ENCODE measurements at places on chromosomes 5 and 9.

- no peak for DNase-seq
Measured at GRCh38 chr9:10260501-10260900, 352.3 kb downstream of the PTPRD start.

DNA sequence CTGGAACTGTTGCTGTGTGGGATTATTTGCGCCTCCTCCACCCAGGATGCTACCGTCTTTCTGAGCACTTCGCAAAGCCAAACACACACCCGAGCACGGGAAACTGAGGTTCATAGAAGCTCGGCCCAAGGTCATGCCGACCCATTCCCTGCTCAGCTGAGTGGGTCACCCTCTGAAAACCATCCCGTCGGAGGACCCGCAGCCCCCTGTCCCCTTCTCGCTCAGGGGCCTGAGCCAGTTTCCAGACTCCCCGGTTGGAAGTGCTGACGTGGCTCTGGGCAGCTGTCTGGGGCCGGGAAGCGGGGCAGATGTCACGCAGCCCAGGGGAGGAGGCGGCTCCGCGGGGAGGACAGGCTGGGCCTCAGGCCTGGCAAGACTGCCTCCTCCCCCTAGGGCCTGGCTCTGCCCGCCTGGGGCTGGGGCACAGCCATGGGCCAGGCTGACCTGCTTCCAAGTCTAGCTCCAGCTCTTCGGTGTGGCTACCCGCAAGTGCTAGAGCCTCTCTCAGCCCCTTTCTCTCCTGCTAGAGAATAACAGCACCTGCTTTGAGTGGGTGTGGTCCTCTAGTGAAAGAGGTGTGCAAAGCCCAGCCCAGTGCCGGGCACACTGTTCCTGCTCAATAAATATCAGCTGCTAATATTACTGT lies 9.9 kb upstream of the CXXC5 start:
- peak; percentile 95 for DNase-seq

GRCh38 chr9:32899181-32899580 lies 102.2 kb downstream of the APTX start:
- no peak for DNase-seq

DNA sequence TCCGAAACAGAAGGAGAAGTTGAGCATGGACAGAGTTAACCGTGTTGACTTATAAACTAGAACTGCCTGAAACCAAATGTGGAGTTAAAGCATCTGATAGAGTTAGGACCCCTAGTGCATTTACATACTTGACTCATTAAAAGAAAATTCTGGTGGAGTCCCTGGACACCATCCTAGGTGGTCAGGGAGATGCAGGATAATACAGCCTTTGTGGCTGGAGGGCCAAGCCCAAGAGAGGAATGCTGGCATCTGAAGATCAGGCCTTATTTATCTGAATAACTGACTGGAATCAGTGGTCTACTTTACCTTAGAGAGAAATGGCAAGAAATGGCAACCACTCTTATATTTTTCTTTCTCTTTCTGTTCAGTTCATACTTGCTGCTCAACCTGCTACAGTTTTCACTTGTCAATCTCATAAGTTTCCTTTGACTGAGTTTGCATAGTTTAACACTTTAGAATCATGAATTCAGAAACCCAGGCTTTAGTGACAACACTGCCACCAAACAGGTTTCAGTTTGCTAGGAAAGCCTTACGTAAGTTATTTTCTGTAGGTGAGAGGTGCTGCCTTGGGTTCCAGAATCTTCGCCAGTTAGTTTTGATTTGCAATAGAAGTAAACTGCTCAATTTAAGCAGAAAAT lies 10.2 kb downstream of the CMYA5 start:
- no peak for DNase-seq

DNA sequence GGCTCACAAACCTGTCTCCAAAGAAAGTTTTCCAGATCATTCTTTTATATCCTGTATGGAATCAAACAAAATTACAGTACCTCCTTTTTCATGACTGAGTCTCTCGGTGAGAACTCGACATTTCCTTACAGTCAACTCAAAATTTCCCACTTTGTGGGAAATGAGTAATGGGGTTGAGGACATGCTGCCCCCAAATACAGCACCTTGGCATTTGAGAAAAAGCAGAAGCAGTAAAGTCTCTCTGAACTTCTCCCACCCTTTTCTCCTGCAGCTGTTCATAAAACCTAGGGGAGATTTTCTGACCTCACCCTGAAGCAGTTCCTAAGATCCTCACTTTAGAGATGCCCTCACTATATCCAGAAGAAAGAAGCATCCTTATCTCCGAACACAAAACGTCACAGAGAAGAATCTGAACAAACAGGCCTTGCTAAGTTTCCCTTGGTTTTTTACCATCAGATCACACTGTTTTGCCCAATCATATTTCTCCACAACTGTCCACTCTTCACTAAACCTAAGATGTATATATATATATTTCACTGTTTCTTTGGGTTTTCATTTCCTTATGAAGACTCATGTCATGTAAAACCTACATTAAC lies 96.1 kb upstream of the APC start:
- no peak for DNase-seq

DNA sequence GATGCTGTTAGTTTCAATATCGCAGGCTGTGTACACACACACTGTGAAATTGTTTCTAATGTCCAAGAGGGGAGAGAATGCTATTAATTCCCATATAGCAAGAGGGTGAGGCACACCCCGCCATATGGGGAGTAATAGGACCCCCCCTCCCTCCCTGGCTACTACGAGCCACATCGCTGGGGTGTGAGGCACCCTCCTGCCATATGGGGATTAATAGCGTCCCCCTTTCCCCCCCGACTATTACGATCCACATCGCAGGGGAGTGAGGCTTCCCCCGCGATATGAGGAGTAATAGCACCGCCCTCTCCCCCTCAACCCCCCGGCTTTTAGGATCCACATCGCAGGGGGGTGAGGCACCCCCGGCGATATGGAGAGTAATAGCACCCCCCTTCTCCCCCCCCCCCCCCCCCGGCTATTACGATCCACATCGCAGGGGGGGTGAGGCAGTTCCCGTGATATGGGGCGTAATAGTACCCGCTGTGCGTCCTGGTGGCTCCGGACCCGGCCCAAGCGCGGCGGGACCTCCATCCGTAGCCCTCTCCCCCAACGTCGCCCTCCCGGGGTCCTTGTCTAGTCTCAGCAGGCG lies 494 bp upstream of the STK32A start:
- no peak for DNase-seq

DNA sequence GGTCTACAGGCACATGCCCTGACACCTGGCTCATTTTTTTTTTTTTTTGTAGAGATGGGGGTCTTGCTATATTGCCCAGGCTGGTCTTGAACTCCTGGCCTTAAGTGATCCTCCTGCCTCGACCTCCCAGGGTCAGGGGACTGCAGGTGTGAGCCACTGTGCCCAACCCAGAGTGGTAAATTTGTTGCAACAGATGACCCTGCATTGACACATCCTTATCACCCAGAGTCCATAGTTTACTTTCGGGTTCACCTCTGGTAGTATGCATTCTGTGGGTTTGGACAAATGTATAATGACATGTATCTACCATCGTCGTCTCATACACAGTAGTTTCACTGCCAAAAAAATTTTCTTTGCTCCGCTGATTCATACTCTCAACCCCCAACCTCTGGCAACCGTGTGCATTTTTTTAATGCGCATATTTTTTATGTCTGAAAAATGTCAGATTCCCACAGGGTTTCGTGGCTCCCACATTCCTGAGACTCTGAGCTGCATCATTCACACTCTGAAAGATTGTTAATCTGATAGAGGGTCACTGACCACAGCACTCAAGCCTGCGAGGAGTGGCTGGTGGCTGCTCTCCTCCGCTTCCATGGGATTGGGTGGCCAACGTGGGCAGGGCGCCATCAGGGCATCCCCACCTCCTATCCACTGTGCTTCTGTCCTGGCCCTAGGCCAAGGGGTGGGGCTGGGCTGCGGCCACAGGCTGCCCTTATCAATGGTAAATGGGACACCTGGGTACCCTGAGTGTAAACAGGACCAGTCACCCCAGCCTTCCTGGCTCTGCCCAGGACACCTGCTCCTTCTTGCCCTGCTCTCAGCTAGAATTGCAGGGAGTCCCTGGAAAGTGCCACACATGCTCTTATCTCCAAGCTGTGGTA lies 9.6 kb downstream of the NDST1 start:
- DNase-seq = peak; percentile 64

GRCh38 chr5:1319436-1320256 lies 24.8 kb upstream of the TERT start:
- DNase-seq = no peak

DNA sequence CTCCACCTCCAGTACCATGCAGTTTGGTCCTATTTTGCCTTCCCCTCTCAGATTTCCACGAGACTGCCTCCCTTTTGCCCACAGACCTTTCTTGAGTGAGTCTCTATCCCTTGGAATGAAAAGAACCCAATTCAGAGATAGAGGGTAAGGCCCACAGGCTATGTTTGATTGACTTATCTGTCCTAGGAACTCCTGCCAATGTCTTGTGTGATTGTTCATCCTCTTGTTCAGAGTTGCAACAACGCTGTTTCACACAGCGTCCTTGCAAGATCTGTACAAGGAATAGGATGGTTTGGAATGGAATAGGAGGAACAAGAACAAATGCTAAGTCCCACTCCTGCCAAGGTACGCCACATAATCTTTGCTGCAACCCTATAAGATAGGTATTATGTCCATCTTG lies 142.2 kb upstream of the ABCA1 start:
- DNase-seq = no peak

DNA sequence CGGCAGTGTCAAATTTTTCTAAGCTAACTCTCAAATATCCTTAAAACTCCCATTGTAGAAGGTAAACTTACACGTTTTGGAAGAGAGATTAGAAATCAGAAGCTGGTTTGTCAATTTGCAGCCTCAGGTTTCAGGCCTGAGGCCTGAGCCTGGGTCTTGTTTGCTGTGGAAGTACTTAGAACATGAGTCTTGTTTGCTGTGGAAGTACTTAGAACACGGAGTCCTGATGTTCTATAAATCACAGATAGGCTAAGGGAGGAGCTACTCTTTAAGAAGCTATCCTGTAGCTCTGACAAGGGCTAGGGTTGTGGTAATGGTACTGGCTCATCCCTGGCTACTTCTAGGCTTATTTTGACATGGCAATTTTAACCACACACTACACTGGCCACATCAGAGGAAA lies 97.8 kb downstream of the FBXW11 start:
- DNase-seq = no peak

- no peak for DNase-seq
Measured at GRCh38 chr9:69333716-69334115, 8.7 kb downstream of the ENTREP1 start.

- no peak for DNase-seq
Measured at GRCh38 chr5:51347704-51348103, 35.5 kb upstream of the ISL1 start.

DNA sequence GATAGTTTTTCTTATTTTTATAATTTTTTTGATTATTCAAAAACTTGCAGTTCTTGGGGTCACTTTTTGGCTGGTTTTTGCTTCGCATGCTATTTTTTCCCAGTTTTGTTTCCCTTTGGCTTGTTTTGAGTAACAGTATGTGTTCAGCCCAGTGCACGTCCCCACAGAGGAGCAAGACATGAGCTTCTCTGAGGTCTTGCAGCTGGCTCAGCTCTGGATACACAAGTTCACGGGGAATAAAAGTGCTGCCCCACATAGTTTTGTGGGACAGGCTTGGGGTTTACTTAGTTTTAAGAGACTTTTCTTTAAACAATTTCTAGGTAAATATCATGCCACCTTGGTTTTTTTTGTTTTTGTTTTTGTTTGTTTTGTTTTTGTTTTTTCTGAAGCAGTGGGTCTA lies 297.8 kb upstream of the IRX1 start:
- DNase-seq = no peak

GRCh38 chr5:149452007-149452664 lies 73.0 kb upstream of the IL17B start:
- DNase-seq = no peak

- DNase-seq = no peak
Measured at GRCh38 chr9:113278840-113279239, 3.4 kb downstream of the PRPF4 start.

DNA sequence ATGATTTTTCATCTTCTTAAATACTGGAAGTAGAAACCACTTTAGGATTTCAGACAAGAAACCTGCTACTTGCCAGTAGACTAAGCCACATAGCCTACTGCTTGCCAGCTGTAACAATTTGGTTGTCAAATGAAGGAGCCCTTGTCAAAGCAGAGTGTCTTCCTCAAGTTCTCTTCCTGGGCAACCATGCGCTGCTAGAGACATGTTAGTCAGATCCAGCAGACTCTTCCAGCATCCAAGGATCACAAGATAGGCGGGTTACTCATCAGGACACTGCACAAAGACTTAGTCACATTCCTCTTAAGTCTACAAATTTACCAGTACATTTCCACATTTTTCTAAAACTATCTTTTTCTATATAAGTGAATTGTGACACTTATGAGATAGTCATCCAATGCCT lies 24.4 kb downstream of the SKIC3 start:
- no peak for DNase-seq

DNA sequence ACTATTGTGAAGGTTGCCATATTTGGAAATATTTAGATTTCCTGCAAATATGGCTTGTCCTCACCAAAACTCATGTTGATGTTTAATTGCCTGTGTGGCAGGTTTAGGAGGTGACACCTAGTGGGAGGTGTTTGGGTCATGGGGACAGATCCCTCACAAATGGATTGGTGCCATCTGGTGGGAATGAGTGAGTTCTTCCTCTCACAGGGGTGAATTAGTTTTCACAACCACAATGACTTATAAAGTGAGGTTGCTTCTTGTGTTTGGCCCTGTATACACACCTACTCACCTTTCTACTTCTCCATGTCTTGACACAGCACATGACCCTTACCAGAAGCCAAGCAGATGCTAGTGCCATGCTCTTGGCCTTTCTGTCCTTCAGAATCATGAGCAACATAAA lies 41.1 kb downstream of the ISOC1 start:
- no peak for DNase-seq

DNA sequence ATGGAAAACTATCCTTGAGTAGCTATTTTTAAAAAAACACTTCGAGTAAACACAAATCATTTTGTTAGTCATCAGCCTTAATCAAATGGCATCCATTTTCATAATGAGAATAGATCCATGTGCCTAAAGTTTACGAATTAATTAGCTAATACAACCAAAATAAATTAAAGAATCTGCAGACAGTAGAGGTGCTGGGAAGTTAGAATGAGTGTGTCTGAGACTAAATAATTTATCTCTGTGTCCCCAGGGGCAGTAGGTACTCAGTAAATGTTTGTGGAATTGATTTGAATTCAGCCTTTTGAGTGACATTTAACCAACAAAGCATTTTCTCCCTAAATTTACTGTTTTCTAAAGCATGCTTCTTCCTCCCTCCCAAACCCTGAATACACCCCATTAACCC lies 18.6 kb downstream of the TNFSF15 start:
- DNase-seq = no peak

DNA sequence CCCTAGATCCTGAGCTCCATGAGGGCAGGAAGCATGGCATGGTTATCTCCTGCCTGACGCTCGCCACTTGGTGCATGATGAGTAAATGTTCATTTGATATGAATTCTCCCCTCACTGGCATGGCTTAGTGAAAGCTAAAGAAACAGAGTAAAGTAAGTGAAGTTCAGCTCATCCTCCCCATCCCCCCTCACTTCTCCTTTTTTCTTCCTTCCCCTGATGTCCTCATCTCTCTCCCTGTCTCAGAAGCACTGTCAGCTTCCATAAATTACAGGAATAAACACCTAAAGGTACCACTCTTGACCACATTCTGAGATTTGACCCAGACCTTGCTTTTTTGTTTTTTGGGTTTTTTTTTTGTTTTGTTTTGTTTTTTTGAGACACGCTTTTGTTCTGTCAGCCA lies 73.3 kb downstream of the SNX18 start:
- no peak for DNase-seq

- no peak for DNase-seq
Measured at GRCh38 chr5:151897896-151898295, 26.8 kb downstream of the GLRA1 start.
